ENCODE measurements at places on chromosomes 7 and 10. TPM values are rescaled to one million over a fixed set of nuclear protein-coding genes. Genes with fewer than 3 reads are reported as not detected.

LRGUK gene
- 0.79 TPM for total RNA-seq

PAX2 gene
- not detected for total RNA-seq

CACNB2 gene
- 21.6 TPM for total RNA-seq

TAS2R5 gene
- total RNA-seq = 1.5 TPM

PHKG1 gene
- 3.8 TPM for total RNA-seq

TRIM50 gene
- total RNA-seq = 0.32 TPM

TUBAL3 gene
- total RNA-seq = not detected

CYP3A4 gene
- not detected for total RNA-seq

RPEL1 gene
- total RNA-seq = not detected

PPP1R3A gene
- total RNA-seq = not detected

DNAH11 gene
- total RNA-seq = 0.51 TPM

NPFFR1 gene
- total RNA-seq = not detected

NODAL gene
- total RNA-seq = not detected

OGDH gene
- total RNA-seq = 123 TPM

MAT1A gene
- not detected for total RNA-seq

WASL gene
- total RNA-seq = 38.1 TPM

ZNF316 gene
- 16.1 TPM for total RNA-seq

TMEM213 gene
- not detected for total RNA-seq

HOGA1 gene
- total RNA-seq = 1.5 TPM

STEAP2 gene
- total RNA-seq = 47.7 TPM

CRYGN gene
- total RNA-seq = 0.42 TPM

PTEN gene
- 92.2 TPM for total RNA-seq

SRGN gene
- total RNA-seq = 138 TPM

UBE2D1 gene
- 13.0 TPM for total RNA-seq

PRSS1 gene
- total RNA-seq = not detected

All from posterior vena cava (tissue), 2 donors.